ENCODE measurements at places on chromosomes 11 and 22. TPM values are rescaled to one million over a fixed set of nuclear protein-coding genes. Genes with fewer than 3 reads are reported as not detected.

Gene ANAPC15
- 22.4 TPM for polyA plus RNA-seq

DNA sequence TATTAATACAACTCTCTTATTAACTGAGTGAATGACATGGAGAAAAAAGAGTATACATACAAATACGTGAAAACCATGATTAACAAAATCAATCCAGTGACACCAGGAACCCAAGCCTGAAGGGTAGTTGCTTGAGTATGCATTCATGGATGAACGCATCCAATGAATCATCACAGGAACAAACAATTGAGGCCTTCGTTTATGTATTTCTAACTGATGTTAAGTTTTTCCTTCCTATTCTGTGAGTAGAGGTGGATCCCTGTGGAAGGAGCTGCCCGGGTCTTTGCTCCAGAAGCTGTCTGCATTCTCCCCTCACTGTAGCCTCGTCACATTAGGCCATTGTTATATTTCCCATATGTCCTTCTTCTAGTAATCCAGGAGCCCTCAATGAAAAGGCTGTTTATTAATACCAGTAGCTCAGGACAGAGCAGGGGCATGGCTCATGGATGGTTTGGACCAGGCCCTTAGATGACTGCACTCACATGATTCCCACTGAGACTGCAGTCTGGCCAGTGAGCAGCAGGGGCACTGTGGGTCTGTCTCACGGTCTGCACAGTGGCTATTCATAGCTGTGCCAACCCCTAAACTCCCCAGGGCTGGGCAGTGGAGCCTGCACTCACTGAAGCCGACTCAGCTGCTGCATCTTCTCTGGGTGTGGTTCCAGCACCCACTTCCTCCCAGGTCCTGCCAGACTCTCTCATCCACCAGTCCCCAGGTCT is 128.1 kb upstream of the TOP3B start:
- no peak overlapping the region for H3K4me3 ChIP-seq
- H3K27ac ChIP-seq, result no peak overlapping the region
- no peaks in the 10 kb centered on the region for H3K4me1 ChIP-seq
- DNase-seq, result no peak
- no peaks in the 10 kb centered on the region for H3K36me3 ChIP-seq

GRCh38 chr11:57373146-57373545 is 7.8 kb downstream of the PRG3 start:
- H3K4me1 ChIP-seq, result no peaks in the 10 kb centered on the region
- DNase-seq, result no peak
- H3K27me3 ChIP-seq, result no peaks in the 10 kb centered on the region

DNA sequence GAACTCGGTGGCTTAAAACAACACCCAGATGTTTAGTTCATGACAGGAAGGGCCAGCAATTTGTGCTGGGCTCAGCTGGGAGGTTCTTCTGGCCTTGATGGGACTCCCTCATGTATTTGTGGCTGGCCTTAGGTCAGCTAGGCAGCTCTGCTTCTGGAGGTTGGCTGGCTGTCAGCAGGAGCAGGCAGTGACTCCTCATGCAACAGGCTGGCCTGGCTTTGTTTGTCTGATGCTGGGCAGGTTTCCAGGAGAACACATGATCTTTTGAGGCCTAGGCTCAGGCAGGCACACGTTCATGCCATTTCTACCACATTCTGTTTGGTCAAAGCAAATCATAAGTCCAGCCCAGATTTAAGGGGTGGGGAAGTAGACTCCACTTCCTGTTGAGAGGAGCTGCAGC is 571.2 kb downstream of the TBC1D22A start:
- no peak overlapping the region for H3K27ac ChIP-seq
- no peak overlapping the region for H3K4me3 ChIP-seq
- no peaks in the 10 kb centered on the region for H3K27me3 ChIP-seq
- no peak for DNase-seq
- no peaks in the 10 kb centered on the region for H3K4me1 ChIP-seq

DNA sequence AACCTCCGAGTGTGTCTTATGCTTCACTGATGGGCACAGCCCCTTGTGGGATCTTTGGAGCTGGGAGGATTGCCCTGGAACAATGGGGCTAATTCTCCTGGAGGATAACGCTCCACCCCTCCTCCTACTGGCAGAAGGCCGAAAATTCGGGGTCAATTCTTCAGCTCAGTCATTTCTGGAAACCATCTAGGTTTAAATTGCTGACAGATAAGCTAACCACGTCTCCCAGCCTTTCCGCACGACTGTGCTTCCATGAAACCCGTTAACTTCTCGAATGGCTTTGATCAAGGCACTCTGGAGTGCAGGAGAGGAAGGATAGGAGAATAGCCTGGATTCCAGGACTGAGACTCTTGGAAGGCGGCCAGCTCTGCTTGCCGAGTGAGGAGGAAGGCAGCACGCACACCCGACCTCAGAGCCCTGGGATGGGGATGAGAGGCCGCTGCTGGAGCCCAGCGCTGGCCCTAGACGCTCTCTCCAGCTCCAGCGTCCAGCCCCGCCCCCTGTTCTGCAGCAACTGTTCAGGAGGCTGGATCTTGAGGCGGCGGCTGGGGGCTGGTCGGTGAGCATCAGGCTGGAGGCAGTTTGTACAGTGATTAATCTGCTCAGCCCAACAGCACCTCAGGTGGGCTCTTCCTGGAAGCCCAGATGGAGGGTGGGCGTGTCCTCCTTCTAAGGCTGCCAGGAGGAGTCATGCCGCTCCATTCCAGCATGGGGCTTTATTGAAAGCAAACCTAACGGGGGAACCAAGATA is 176.7 kb upstream of the NCAM1 start:
- no peaks in the 10 kb centered on the region for H3K36me3 ChIP-seq
- no peak for DNase-seq
- H3K27ac ChIP-seq, result no peak overlapping the region
- H3K4me1 ChIP-seq, result no peaks in the 10 kb centered on the region

DNA sequence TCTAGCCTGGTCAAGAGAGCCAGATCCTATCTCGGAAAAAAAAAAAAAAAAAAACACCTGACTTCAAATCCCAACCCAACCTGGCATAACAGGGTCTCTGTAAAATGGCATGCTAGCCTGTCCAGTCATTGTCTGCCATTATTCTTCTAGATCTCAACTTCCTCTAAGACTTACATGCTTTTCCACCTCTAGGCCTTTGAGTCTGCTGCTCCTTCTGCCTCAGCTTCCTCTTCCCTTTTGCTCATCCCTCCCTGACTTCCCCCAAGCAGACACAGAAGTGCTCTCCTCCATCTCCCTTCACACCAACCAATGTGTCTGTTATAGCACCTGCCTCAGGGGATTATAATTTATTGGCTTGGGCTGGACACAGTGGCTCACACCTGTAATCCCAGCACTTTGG is 7.8 kb downstream of the STK33 start:
- no peaks in the 10 kb centered on the region for H3K27me3 ChIP-seq
- H3K4me3 ChIP-seq, result no peak overlapping the region
- DNase-seq, result no peak
